ENCODE measurements at places on chromosomes 7 and 10. TPM values are rescaled to one million over a fixed set of nuclear protein-coding genes. Genes with fewer than 3 reads are reported as not detected.

DNA sequence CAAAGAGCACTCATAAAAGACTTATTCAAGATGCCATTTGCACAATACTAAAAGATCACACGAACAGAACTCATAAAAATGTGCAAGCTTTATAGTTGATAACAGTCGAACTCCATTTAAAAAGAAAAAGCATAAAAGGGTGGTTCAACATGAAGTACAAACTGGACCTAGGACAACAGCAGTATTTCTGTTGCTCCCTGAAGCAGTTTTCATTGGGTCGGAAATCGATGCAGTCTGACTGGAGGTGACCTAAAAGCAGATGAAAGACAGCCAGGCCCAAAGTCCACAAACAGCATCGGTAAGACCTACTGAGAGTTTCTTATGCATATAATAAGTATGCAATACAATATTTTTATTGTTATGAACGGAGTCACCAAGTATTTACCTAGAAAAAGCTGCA is 23.9 kb downstream of the FAM171A1 start:
- peaks cover 8% of the 10 kb centered on the region for H3K4me1 ChIP-seq
- no peak overlapping the region for H3K27ac ChIP-seq
- DNase-seq = no peak
- no peak overlapping the region for H3K4me3 ChIP-seq

DNA sequence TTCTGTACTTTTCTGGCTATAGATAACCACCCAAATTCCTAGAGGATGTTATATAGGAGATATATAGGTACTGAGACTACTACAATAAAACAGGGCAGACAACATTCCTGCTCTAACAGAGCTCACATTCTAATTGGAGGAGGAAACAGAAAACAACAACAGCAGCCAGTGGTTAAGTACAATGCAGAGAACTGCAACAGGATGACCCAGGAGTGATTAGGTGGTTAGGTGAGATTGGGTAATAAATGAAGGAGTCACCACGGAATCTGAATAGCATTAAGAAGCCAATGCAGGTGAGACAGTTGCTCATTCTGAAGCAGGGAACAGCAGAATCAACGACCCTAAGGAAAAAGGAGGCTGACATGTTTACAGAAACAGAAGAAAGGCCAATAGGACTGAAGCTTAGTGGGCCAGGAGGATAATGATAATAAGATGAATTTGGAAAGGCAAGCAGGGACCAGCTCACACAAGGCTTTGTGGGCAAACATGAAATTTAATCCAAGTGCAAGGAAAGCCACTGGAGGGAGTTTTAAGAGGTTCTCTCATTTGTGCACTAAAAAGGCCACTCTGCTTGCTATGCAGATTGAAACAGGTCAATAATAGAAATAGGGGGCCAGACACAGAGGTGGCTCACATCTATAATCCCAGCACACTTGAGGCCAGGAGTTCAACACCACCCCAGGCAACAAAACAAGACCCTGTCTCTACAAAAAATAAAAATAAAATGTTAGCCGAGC is 16.9 kb upstream of the REEP3 start:
- H3K36me3 ChIP-seq = no peaks in the 10 kb centered on the region
- no peaks in the 10 kb centered on the region for H3K27me3 ChIP-seq
- H3K27ac ChIP-seq = peak overlapping the region; percentile 7
- no peak for DNase-seq
- H3K4me3 ChIP-seq = no peak overlapping the region

Gene KIAA1217
- total RNA-seq = 70.6 TPM

Gene TMEM213
- 11.4 TPM for total RNA-seq

Gene OPN4
- not detected for total RNA-seq

DNA sequence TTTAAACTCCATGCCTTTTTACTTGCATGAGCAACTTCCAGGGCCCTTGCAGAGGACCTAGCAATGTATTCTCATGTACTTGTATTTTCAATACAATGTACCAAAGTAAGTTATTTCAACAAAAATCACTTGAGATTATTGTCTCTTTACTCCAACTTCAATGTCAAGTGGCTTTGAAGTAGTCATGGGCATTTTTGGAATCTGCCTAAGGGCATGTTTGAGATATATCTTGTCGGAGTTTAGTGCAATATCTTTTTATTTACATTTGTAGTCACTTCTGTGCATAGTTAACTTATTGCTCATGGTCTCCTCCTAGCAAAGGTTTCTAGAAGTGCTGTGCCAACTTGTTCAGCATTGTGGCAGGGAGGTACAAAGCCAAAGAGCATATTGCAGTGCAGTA is 508.7 kb upstream of the SEMA3D start:
- DNase-seq = no peak
- no peaks in the 10 kb centered on the region for H3K4me1 ChIP-seq
- no peaks in the 10 kb centered on the region for H3K27me3 ChIP-seq
- H3K27ac ChIP-seq = no peak overlapping the region
- H3K4me3 ChIP-seq = no peak overlapping the region
- H3K36me3 ChIP-seq = no peaks in the 10 kb centered on the region

GRCh38 chr10:37748170-37748569 is 109.2 kb downstream of the ZNF248 start:
- H3K36me3 ChIP-seq = no peaks in the 10 kb centered on the region
- no peaks in the 10 kb centered on the region for H3K4me1 ChIP-seq

Gene IFIT2
- 0.49 TPM for total RNA-seq

DNA sequence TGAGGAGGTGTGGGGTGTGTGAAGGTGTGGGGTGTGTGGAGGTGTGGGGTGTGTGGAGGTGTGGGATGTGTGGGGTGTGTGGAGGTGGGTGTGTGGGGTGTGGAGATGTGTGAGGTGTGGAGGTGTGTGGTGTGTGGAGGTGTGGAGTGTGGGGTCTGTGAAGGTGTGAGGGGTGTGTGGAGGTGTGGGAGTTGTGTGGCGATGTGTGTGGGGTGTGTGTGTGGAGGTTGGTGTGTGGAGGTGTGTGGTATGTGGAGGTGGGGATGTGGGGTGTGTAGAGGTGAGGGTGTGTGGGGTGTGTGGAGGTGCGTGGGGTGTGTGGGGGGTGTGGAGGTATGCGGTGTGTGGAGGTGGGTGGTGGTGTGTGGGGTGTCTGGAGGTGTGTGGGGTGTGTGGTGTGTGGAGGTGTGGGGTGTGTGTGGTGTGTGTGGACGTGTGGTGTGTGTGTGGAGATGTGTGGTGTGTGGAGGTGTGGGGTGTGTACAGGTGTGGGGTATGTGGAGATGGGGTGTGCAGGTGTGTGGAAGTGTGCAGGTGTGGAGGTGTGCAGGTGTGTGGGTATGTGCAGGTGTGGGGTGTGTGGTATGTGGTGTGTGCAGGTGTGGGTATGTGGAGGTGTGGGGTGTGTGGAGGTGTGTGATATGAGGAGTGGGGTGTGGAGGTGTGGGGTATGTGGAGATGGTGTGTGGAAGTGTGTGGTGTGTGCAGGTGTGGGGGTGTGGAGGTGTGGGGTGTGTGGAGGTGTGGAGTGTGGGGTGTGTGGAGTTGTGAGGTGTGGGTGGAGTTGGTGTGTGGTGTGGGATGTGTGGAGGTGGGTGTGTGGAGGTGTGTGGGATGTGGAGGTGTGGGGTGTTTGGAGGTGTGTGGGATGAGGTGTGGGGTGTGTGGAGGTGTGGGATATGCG is 34.5 kb downstream of the SPDYE17 start:
- H3K4me1 ChIP-seq = no peaks in the 10 kb centered on the region
- no peaks in the 10 kb centered on the region for H3K27me3 ChIP-seq
- H3K36me3 ChIP-seq = peaks cover 15% of the 10 kb centered on the region
- H3K27ac ChIP-seq = no peak overlapping the region
- H3K4me3 ChIP-seq = no peak overlapping the region

Gene IRF5
- 8.9 TPM for total RNA-seq

- no peak overlapping the region for H3K4me3 ChIP-seq
- no peaks in the 10 kb centered on the region for H3K27me3 ChIP-seq
- H3K4me1 ChIP-seq = no peaks in the 10 kb centered on the region
- H3K27ac ChIP-seq = no peak overlapping the region
- H3K36me3 ChIP-seq = no peaks in the 10 kb centered on the region
Measured at GRCh38 chr10:108410236-108410635, 1245.7 kb upstream of the SORCS1 start.

DNA sequence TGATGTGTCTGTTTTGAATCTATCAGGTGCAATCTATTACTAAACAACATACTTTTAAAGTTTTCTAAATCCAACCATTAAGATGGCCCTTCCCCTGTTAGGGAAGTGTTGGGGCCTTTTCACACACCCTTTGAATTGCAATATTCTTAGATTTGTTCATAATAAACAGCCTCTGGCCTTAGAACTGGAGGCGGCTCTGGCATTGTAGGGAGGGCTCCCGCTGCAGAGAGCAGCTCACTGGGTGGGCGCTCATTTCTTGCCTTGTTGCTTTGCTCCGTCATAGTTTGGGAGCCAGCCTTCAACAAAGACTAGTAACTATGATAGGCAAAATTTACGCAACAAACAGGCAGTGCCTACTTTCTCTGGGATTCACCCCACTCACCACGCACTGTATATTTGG is 4.2 kb upstream of the HOXA10 start:
- H3K36me3 ChIP-seq = no peaks in the 10 kb centered on the region
- peaks cover 46% of the 10 kb centered on the region for H3K4me1 ChIP-seq
- peak overlapping the region; percentile 32 for H3K4me3 ChIP-seq

DNA sequence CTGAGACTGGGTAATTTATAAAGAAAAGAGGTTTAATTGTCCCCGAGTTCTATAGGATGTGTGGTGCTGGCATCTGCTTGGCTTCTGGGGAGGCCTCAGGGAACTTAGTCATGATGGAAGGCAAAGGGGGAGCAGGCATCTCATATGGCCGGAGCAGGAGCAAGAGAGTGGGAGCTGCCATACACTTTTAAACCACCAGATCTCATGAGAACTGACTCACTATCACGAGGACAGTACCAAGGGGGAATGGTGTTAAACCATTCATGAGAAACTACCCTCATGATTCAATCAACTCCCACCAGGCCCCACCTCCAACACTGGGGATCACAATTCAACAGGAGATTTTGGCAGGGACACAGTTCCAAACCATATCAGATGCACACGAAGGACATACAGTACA is 199.9 kb upstream of the DPP6 start:
- DNase-seq = no peak
- H3K4me1 ChIP-seq = no peaks in the 10 kb centered on the region
- no peaks in the 10 kb centered on the region for H3K27me3 ChIP-seq

Gene PWWP2B
- 19.4 TPM for total RNA-seq

GRCh38 chr7:136086712-136087111 is 109.6 kb upstream of the MTPN start:
- H3K4me3 ChIP-seq = peak overlapping the region; percentile 30
- H3K27ac ChIP-seq = no peak overlapping the region
- H3K4me1 ChIP-seq = no peaks in the 10 kb centered on the region
- no peaks in the 10 kb centered on the region for H3K27me3 ChIP-seq

Gene MYH16
- not detected for total RNA-seq

Data from suprapubic skin (tissue), 4 donors.